ENCODE measurements at places on chromosomes 6 and 20.

DNA sequence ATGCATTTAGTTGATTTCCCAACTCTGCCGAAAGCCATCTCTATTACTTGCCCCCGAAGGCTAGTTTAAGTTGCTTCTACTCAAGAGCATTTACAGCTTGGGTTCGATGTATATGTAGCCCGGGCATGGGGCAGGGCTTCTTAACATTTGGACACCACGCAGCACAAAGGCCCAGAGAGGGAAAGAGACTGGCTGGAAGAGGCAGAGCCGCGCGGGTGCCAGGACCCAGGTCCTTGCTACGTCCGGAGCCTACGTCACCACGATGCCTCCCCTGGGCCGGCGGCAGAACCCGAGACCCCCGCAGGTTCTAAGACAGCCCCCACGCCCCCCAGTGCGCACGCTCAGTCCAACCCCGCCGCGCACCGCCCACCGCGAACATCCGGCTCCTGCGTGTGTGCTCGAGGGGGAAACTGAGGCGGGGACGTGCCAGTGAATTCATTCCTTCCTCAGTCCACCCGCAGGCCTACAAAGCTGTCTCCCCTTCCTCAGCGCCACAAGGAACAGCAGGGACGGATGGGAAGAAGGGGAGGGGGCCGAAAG lies 367 bp upstream of the PCIF1 start:
- peaks cover 11% of the 10 kb centered on the region for H3K4me1 ChIP-seq
- peak overlapping the region; percentile 95 for H3K4me3 ChIP-seq
- H3K27me3 ChIP-seq: no peaks in the 10 kb centered on the region
- peak; percentile 90 for DNase-seq
- H3K36me3 ChIP-seq: peaks cover 7% of the 10 kb centered on the region

- peaks cover 13% of the 10 kb centered on the region for H3K4me1 ChIP-seq
- H3K27ac ChIP-seq: peak overlapping the region; percentile 36
These were observed 8.6 kb upstream of the LY6G5C start for GRCh38 chr6:31689249-31690110.

DNA sequence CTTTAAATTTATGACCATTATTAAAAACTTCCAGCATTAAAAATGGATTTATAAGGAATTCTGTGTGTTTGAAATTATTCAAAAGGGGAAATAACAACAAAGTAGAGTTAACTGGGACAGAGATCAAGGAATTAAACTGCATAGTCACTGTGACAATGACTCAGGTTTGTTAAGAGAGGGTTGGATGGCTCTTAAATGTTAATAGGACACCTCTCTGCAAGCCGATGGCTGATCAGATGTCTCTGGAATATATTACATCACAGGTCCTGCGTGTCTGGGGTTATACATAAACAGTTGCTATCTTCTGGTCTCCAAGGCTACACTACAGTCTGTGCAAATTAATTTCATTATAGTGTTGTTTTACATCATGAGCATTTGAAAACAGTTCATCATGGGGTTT lies 574.3 kb downstream of the COL12A1 start:
- no peak overlapping the region for H3K27ac ChIP-seq
- no peaks in the 10 kb centered on the region for H3K27me3 ChIP-seq
- H3K36me3 ChIP-seq: no peaks in the 10 kb centered on the region
- H3K4me1 ChIP-seq: no peaks in the 10 kb centered on the region
- no peak overlapping the region for H3K4me3 ChIP-seq

- no peaks in the 10 kb centered on the region for H3K27me3 ChIP-seq
- no peaks in the 10 kb centered on the region for H3K36me3 ChIP-seq
- H3K4me3 ChIP-seq: peak overlapping the region; percentile 35
- H3K27ac ChIP-seq: no peak overlapping the region
- DNase-seq: no peak
These were observed 46.0 kb upstream of the UST start for GRCh38 chr6:148700741-148701311.

DNA sequence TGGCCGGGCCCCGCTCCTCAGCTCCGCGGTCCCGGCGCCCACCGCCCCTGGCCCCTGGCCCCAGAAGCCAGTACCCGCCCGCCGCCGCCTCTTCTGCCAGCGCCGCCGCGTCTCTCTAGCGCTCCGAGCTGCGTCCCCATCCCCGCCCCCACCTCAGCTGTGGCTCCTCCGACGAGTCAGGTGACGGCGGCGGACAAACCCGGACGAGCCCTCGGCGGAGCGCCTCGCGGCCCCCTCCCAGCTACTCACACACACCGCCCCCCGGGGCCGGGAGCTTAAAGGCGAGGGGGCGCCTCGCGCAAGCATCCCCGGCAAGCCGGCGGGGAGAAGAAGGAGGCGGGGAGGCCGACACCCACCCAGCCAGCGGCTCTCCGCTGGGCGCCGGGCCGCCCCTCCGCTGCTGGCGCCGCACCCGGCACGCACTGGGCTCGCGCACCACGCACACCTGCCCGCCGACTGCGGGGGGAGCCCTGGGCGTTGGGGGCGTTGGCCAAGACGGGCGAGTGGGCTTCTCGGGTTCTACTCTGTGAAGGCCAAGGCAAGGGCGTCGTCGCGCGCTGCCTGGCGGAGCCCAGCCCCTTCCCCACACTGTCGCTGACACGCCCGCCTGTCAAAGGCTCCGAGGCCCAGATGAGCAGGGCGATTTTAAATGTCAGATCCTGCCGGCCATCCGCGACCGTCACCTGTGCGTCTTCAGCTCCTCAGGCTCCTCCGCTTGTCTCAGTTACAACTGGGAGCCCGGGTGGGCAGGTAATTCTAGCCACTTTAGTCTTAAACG lies at the start of gene SNAP91:
TSS of gene SNAP91 (minus strand) at position 132 of the 778 bp plus-strand sequence. CDS start 1,174 bp downstream, outside the sequence.
- no peaks in the 10 kb centered on the region for H3K36me3 ChIP-seq
- no peak within 1 kb of the TSS for H3K27ac ChIP-seq
- no peak within 1 kb of the TSS for H3K4me3 ChIP-seq
- no peak for DNase-seq

DNA sequence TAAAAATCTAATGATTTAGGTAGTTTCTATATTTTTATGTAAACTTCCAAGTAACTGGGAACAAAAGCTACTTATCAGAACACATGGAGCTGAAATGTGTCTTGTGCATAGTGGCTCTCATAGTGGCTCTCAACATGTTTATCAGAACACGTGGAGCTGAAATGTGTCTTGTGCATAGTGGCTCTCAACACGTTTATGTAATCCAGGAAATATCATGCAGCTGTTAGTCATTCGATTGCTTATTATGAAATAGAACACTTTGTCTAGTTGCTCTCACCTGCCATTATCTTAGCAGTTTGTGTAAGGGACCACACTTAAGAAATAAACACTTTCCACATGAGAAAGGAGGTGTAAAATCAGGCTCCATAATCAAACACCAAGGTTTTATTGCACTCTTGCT lies 119.2 kb upstream of the ASCC3 start:
- H3K27me3 ChIP-seq: no peaks in the 10 kb centered on the region
- DNase-seq: no peak
- H3K27ac ChIP-seq: no peak overlapping the region
- H3K36me3 ChIP-seq: no peaks in the 10 kb centered on the region

DNA sequence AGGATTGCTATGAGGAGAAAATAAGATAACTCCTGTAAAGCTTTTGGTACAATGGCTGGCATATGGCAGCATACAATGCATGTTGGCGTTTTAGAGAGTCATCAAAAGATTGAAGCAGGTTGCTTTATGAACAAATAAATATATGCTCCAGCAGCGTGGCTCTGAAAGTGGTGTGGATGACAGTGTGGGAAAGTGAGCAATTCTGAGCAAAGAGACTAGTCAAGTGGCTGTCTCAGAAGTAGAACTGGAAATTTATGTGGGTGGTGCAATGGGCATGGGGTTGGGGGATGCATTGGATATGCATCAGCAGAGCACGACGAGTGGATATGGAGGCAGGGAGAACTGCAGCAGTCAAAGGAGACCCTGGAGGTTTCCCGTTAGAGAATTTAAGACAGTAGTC lies 66.2 kb upstream of the PHACTR2 start:
- no peak overlapping the region for H3K4me3 ChIP-seq
- H3K27ac ChIP-seq: no peak overlapping the region
- H3K27me3 ChIP-seq: no peaks in the 10 kb centered on the region
- no peaks in the 10 kb centered on the region for H3K4me1 ChIP-seq

GRCh38 chr6:163745536-163746400 lies 331.2 kb downstream of the QKI start:
- no peaks in the 10 kb centered on the region for H3K4me1 ChIP-seq
- H3K27ac ChIP-seq: no peak overlapping the region
- no peak overlapping the region for H3K4me3 ChIP-seq
- no peak for DNase-seq

DNA sequence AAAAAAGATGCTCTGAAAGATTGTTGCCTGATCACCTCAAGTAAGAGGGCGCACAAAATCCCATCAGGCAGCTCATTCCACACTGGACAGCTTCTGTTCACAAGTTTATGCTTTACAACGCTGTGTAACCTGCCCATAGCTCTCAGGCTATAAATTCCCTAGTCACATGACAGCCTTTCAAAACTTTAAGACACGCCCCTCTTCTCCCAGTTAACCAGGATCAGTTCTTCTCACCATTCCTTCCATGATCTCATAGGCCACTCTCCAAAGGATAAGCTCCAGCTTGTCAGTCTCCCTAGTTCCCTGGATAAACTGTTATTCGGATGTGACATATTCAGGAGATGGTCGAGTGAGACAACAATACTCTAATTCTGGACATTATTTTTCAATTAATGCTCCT lies 15.0 kb downstream of the ADNP start:
- peak overlapping the region; percentile 48 for H3K4me3 ChIP-seq
- DNase-seq: peak; percentile 39
- peak overlapping the region; percentile 90 for H3K27ac ChIP-seq
- peaks cover 98% of the 10 kb centered on the region for H3K4me1 ChIP-seq
- peaks cover 51% of the 10 kb centered on the region for H3K36me3 ChIP-seq

DNA sequence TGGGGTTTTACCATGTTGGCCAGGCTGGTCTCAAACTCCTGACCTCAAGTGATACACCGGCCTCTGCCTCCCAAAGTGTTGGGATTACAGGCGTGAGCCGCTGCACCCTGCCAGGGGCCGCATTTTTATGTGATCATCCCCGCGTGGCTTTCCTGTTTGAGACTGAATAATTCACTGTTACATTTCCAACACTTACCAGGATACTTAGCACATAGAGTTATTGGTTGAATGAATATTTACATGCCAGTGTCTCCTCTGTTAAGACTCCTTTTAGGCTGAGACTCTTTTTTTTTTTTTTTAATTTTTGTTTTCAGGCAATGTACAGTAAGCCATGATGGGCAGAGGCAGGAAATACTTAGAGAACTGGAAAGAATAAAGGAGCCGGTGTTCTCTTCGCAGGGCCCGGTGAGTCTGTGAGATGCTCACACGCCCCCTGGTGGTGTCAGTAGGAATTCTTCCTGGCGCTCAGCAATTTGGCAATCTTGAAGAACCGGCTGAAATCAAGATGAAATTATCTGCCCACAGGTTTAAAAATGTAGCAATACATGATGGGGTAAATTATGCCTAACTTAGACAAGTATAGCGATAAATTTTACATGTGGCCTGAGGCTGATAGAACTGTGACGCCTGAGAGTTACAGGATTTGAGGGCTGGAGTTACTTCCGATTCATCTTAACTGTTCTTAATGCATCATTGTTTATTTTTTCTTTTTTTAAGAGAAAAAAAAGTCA lies 7.6 kb upstream of the RNF114 start:
- peak; percentile 89 for DNase-seq
- H3K4me3 ChIP-seq: no peak overlapping the region
- H3K27ac ChIP-seq: no peak overlapping the region
- no peaks in the 10 kb centered on the region for H3K27me3 ChIP-seq

GRCh38 chr6:156423829-156424228 lies 353.3 kb upstream of the ARID1B start:
- no peak overlapping the region for H3K4me3 ChIP-seq
- H3K27ac ChIP-seq: no peak overlapping the region
- no peaks in the 10 kb centered on the region for H3K36me3 ChIP-seq

DNA sequence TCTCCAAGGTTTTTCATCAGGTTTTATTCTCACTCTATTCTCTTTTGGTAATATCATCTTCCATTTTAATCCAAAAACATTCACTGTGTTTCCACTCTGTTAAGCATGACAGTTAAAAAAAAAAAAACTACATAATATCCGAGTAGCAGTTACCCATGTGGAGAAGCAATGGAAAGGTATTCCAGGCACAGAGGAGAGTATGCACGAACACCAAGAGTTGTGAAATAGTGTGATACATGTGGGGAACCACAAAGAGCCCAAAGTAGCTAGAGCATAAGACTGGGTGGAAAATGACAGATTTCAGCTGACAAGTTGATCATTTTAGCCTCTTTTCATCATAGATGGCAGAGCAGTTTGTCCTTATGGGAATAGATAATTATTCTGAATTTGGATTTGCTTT lies 19.9 kb upstream of the FBXL4 start:
- H3K36me3 ChIP-seq: no peaks in the 10 kb centered on the region
- no peaks in the 10 kb centered on the region for H3K4me1 ChIP-seq
- no peak overlapping the region for H3K27ac ChIP-seq
- H3K27me3 ChIP-seq: no peaks in the 10 kb centered on the region
- DNase-seq: no peak
- no peak overlapping the region for H3K4me3 ChIP-seq

DNA sequence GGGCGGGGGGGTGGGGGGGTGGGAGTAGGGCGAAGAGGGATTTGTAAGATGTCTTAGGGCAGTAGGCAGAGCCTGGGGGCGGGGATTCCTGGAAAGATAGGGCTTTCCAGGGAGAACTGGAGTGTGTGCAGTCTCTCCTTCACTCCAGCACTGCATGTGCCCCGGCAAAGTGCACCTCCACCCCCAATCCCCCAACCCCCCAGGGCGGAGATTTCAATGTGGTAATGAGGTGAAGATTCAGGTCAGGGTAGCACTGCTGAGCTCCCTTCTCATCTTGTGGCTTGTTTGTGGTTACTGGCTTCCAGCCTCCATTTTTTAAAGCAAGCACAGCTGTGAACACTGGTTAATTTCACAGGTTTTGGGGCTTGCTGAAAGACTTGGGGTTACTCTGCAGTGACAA lies 5.9 kb downstream of the TMEM239 start:
- no peak overlapping the region for H3K4me3 ChIP-seq
- H3K4me1 ChIP-seq: peaks cover 15% of the 10 kb centered on the region
- no peaks in the 10 kb centered on the region for H3K27me3 ChIP-seq
- no peaks in the 10 kb centered on the region for H3K36me3 ChIP-seq
- DNase-seq: no peak
- no peak overlapping the region for H3K27ac ChIP-seq

- no peak overlapping the region for H3K4me3 ChIP-seq
- no peaks in the 10 kb centered on the region for H3K36me3 ChIP-seq
- H3K27me3 ChIP-seq: no peaks in the 10 kb centered on the region
- no peak overlapping the region for H3K27ac ChIP-seq
- DNase-seq: no peak
These were observed 54.8 kb upstream of the POU3F2 start for GRCh38 chr6:98779618-98780017.

- H3K27me3 ChIP-seq: no peaks in the 10 kb centered on the region
- no peak overlapping the region for H3K27ac ChIP-seq
- H3K4me1 ChIP-seq: peaks cover 55% of the 10 kb centered on the region
- H3K4me3 ChIP-seq: no peak overlapping the region
- no peaks in the 10 kb centered on the region for H3K36me3 ChIP-seq
- DNase-seq: no peak
These were observed 113.6 kb upstream of the DST start for GRCh38 chr6:56756219-56756789.

DNA sequence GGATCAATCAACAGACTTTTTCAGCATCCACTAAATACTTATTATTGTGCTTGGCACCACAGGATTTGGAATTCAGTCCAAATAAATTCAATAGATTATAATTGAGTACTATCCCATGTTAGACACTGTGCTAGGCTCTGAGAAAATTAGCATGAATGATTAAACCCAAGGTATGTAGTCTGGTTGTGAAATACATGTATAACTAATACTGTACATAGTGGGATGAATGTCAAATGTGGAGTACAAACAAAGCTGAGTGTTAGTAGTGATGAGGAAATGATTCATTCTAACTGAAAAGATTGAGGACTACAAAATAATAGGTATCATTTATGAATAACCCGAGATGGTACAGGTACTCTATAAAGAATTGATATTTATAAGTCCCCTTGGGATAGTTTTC lies 111.9 kb upstream of the FLRT3 start:
- DNase-seq: no peak
- no peak overlapping the region for H3K27ac ChIP-seq
- no peaks in the 10 kb centered on the region for H3K27me3 ChIP-seq
- H3K36me3 ChIP-seq: no peaks in the 10 kb centered on the region
- H3K4me3 ChIP-seq: no peak overlapping the region
